Right ventricle myocardium inferior (tissue), 1 donor: ENCODE measurements at places on chromosomes 4 and X. TPM values are rescaled to one million over a fixed set of nuclear protein-coding genes. Genes with fewer than 3 reads are reported as not detected.

DNA sequence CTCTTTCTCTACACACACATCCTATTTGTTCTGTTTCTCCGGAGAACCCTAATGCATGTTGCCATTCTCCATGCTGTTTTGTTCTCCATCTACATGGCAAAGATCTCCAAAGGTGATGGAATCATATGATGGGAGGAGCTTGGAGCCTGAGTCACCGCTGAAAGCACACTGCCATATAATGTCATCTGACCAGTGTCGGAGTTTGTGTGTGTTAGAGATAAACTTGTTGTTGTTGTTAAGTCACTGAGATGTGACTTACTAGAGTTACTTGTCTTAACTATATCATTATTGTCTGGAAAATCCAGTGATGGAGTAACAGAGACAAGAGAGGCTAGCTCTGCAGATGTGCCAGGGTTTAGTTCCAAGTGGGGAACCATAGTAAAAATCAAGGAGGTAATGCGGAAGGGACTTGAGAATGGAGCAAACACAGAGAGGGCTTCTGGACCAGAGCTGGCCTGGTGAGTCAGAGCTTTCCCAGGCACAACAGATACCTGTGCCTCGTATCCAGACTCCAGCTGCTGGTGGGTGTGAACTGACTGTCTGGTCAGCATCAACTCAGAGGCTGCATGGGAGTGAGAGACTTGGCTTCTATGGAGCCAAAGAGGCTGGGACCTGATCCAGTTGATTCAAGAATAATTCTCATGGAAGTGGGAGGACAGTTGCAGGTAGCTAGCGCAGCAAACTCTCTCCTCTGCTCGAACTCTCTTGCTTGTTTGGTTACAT lies 30.6 kb upstream of the CCKAR start:
- DNase-seq = no peak

GRCh38 chr4:89275587-89275986 lies 32.0 kb downstream of the GPRIN3 start:
- no peak for DNase-seq

DNA sequence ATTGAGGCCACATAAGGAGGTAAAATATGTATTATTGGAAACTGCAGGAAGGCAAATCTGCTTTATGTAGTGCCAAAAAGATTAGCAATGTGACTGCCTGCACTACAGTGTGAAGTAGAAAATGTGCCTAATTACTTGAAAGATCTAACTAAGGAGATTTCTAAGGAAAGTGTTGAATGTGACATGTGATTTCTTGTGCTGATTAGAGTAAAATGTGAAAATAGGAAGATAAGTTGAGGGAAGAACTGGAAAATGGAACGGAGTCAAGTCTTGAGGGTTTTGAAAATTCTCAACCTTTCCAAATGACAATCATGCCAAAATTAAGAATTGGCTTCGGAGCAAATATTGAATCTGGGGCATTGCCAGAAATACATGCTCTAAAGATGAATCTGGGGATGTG lies 209.5 kb upstream of the SPOCK3 start:
- DNase-seq = no peak

DNA sequence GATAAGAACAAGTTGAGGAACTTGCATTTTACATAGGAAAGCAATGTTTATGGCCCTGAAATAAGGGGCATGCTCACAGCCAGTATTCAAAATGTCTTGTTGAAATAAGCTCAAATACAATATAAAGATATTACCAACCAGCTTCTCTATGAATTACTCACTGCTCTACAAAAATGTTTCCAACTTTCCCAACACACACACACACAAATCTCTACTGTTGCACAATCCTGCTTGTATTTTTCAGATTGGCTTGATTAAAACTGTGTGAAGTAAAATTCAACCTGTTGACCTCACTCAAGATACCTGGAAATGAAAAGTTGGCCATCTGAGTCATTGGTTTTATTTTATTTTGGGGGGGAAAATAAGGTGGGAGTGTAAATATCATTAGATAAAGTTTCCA lies 128.6 kb downstream of the CHIC2 start:
- DNase-seq = no peak

DNA sequence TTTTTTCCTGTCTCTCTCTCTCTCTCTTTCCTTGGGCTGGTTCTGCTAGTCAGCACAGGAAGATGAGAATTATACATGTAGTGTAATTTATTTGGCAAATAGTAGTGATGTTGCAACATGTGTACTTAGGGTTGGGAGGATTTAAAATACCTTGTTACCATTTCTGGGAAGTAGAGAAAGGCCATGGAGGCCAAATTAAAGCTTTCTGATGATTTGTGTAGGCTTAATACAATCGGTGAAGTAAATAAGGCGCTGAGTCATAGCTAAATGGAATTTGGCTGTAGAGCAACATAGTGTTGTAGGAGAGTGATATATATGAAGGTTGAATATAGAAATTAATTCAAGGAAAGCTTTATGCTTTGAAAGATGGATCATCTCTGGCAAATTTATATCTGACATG lies 295.3 kb downstream of the GRID2 start:
- DNase-seq = no peak

MTMR8 gene
- total RNA-seq = 0.41 TPM

GRCh38 chr4:48008021-48008596 lies 8.4 kb downstream of the CNGA1 start:
- no peak for DNase-seq

- no peak for DNase-seq
These were observed 200.7 kb downstream of the TLL1 start for GRCh38 chr4:166073783-166074182.

GRCh38 chr4:6767748-6768538 lies 14.6 kb upstream of the KIAA0232 start:
- no peak for DNase-seq

DNA sequence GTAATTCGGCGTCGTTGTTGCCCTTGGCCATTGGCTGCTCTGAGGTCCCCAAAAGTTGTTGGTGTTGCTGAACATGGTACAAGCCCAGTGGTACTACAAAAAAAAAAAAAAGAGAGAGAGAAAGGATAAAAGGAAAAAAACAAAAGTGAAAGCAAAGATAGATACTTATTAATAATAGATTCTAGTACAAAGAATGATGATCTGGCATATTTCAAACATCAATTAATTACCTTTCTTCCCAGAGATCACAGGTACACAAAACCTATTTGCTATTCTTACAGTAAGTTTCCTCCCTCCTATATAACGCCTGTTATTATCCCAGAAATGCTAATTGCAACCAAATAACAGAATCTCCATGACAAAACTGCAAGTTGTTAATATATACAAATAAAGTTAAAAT lies 188.9 kb downstream of the FBXW7 start:
- no peak for DNase-seq

- no peak for DNase-seq
These were observed 12.3 kb downstream of the SCARB2 start for GRCh38 chr4:76201276-76201675.

RASSF6 gene
- not detected for total RNA-seq

DNA sequence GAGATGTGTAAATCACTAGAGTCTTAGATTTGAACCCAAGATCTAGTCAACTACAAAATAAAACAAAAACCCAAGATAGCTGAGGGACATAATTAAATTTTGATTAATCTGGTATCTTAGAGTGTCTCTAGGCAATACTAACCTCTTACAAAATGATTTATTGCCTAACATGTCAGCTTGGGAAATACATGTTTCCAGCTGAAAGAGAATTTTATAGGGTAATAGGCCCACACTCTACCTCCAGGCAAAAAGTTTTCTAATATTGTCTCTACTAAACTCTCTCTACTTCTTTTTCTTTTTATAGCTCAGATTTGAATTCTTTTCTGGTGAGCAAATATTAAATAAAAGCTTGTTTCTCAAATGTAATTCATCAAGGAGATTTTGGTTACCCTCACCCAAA lies 263.2 kb downstream of the IL15 start:
- DNase-seq = no peak

GRCh38 chrX:84956304-84956703 lies 47.4 kb upstream of the APOOL start:
- no peak for DNase-seq

DNA sequence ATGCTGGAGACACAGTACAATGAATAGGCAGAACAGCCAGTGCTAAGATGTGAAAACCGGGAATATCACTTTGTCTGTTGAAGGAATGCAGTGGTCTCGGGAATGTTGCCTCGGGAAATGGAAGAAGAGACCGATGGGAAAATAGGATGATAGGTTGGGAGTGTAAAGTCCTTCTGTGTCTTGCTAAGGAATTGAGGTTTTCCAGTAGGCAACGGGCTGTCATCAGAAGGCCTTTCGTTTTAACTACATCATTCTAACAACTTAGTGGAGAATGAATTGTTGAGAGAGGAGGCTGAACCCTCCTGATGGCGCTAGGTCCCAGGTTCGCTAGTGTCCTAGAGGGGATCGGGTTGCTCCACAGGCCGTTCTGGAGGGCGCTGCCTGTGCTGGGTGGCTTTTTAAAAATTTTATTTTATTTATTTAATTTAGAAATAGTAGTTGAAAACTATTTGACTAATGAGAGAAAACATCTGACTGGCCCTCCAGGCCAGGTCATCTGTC lies 730 bp downstream of the VBP1 start:
- DNase-seq = no peak

AVPR2 gene
- total RNA-seq = 3.2 TPM
